ENCODE measurements at places on chromosomes 3 and 15.

- no peak for DNase-seq
Measured at GRCh38 chr3:99544786-99545281, 93.6 kb upstream of the COL8A1 start.

GRCh38 chr15:89614164-89614563, 38.9 kb downstream of the TICRR start:
- DNase-seq, result no peak

- no peak for DNase-seq
Measured at GRCh38 chr3:150757364-150757763, 5.6 kb downstream of the SIAH2 start.

- no peak for DNase-seq
Measured at GRCh38 chr3:13853256-13853977, 26.5 kb downstream of the WNT7A start.

DNA sequence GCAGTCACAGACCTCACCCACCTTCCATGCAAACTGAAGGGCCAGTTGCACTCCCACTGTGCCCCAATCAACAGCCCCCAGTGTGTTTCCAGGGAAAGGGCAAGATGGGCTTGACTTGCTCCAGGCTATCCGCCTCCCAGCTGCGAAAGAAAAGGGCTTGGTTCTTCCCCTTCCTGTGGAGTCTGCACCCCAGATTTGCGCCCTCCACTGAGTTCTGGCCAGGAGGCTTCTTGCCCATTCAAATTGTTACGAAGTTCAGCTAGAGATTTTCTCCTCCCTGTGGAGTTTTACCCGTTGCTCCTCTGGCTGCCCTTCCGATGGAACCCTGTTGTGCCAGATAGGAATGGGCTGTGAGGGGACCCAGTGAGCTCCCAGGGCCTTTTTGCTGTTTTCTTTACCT, 1096.9 kb upstream of the ALCAM start:
- DNase-seq, result no peak

GRCh38 chr3:15809313-15809712, 11.5 kb upstream of the ANKRD28 start:
- DNase-seq, result no peak

- DNase-seq, result no peak
Measured at GRCh38 chr3:62936626-62937254, 61.5 kb upstream of the CADPS start.

GRCh38 chr15:100728371-100729201, 126.2 kb downstream of the ASB7 start:
- DNase-seq, result no peak

- no peak for DNase-seq
Measured at GRCh38 chr15:45892182-45892581, 257.4 kb downstream of the SQOR start.

- no peak for DNase-seq
Measured at GRCh38 chr3:100561459-100562158, 47.8 kb upstream of the ADGRG7 start.

DNA sequence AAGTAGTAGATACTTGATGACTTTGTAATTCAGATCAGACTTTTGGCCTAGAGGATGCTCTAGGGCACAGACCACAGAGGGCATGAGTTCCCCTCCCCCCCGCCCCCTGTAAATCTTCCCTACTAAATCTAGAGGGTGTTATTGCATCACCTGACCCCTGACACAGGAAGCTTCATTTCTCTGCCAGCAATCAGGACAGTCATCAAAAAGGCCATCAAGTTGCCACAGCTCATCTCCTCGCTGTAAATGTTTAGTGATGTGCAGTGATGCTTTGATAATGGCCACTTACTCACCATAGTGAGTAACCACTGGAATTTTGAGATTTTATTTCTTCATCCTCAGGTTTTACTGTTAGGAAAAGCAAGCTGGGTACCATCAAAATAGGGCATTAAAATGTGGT, 289.2 kb upstream of the CHRM5 start:
- DNase-seq, result no peak

DNA sequence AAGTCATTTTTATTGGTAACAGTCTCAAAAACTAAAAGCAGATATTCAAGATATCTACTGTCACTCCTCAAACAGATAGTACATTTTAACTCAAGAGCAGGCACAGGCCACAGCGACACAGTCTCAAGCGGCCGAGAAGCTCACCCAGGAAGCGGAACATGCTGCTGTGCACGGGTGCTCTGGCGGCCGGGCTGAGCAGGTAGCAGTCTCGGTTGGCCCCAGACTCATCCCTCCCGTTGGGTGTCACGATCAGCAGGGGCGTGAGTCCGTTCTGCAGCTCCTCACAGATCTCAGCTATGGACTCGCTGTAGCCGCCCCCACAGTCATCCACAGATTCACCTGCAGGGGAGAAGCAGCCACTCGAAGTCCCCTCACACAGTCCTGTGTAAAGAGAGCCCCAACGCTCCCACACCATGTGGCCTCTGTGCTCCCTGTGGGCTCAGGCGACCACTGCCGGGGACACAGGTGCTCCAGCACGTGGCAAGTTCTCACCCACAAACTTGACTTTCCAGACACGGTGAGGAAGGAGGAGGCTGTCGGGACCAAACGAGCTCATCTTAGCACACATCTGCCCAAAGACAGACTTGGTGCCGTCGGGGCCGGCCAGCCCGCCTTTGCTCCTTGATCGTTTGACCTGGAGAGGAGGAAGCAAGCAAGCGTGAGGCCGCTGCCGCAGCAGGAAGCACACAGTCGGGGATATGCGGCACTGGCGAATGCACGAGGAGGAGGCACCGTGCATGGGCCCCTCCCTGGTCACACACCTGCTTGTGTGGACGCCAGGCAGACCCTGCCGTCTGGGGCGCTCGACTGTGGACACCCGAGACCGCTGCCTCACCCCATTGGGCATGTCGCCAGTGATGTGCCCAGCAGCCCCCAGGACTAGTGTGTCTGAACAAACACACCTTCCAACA, 17.7 kb upstream of the OCA2 start:
- DNase-seq, result no peak

- DNase-seq, result no peak
Measured at GRCh38 chr3:141274411-141275031, 42.9 kb downstream of the PXYLP1 start.

DNA sequence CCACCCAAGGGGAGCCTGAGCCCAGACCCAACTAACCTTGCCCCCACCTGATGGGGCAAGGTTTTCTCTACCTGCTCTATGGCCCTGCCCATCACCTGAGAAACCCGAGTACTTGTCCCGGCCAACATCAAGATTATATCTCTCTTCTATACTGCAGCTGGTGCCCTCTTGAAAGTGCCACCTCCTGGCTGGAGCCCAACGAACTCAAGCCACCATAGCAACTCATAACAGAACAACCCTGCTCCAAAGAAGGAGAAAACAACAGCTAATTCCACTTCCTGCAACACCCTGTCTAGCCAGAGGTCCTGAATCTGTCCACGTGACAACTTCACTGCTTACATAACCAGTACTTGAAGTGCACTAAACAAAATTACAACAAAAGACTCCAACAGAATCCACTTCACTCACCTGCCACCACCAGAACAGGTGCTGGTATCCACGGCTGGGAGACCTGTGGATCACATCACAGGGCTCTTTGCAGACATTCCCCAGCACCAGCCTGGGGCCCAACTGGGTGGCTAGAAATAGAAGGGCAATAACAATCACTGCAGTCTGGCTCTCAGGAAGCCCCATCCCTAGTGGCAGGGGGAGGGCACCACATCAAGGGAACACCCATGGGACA, 49.2 kb downstream of the PIERCE2 start:
- DNase-seq, result no peak

DNA sequence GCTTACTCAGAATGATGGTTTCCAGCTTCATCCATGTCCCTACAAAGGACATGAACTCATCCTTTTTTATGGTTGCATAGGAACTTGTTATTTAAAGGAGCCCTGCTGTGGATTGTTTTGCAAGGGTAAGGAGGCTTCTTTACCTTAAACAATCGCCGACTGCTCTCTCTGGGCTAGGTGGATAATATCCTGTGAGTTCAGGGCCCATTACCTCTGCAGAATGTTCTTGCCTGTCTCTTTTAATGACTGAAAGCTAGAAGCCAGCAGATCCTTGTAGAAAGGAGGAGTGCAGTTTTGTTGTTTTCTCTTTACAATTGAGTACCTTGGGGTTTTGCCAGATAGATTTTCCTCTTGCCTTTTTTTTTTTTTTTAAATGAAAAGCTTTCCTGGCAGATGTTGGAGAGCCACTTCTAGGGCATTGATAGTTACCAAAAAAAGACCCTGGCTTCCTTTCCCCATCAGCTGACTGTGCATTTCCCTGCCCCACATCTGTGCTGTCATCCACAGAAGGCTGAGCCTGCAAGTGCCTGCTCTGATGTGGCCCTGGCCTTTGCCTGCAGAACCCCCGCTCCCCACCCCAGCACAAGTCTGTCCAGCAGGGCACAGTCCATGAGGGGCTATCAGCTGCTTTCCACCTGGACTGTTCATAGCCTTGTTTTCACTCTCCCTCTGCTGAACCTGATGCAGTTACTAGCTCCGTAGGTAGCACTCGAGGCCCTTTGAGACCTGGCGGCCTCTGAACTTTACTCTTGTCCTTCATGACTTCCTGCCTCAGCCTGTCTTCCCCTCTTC, 113.1 kb downstream of the CHCHD6 start:
- DNase-seq, result no peak

- DNase-seq, result no peak
Measured at GRCh38 chr3:156344215-156344614, 210.7 kb downstream of the SSR3 start.

DNA sequence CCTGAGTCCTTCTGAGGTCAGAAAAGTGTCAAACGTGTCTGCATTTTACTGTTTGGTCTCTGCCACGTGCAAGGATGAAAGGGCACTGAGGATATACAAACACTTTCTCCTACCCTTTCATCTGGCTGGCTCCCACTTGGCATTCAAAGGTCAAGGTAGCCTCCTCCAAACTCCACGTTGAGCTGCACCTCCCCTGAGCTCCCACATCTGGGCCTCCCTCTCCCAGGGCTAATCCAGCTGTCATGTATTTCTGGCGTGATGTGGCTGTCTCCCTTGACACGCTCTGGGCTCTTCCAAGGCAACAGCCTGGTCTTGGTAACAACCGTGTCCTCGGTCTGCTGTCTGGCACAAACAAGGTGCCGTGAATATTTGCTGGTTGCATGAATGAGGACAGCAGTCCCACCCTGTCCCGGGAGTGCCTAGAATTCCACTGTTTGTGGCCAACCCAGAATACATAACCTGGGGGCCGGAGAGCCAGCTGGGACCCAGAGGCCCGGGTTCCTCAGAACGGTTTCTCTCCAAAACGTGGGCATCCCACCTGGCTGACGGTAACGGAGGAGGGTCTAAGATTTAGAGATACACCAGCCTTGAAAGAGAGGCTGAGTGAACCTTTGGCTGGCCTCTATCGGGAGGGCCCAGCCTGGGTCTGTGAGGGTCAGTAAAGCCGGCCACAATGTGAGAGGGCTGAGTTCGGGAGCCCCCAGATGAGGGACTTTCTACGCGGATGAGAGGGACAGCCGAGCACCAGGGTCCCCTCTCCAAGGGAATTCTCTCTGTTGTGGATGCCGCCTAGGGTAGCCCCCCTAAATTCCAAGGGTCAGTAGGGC, 767 bp downstream of the GLT8D1 start:
- DNase-seq, result no peak

DNA sequence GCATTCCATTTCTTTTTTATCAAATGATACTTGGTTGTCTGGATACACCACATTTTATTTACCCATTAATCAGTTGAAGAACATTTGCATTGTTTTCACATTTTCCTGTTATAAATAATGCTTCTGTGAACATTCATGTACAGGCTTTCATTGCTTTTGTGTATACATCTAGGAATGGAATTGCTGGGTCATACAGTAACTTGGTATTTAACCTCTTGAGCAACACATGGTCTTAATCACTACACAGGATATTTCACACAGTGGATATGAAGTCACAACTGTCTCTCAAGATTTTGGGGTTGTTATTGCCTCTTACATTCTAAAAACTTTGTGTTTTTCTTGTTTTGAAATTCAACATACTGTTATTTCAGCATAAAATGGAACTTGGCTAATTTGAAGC, 48.2 kb downstream of the C3orf85 start:
- DNase-seq, result no peak

DNA sequence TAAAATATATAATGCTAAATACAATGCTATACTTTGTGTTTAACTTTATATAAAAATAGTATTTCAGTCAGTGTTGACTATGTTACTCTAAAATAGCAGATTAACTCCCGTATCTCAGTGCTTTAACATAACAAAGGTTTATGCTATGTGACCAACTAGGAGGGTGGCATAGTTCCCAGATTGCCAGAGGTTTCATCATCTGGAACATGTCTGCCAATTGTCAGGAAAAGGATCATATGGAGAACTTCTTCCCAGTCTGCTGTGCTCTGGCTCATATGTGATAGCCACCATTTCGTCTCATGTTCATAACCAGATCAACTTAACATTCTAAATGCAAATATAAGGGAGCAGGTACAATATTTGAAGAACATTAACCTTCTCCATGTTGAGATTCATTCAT, 720.2 kb downstream of the MCTP2 start:
- DNase-seq, result no peak

GRCh38 chr3:85835857-85836440, 877.2 kb downstream of the CADM2 start:
- DNase-seq, result no peak

GRCh38 chr15:89898614-89899294, 5.0 kb upstream of the AP3S2 start:
- peak; percentile 25 for DNase-seq

- no peak for DNase-seq
Measured at GRCh38 chr3:149459491-149460059, 14.9 kb upstream of the TM4SF4 start.

DNA sequence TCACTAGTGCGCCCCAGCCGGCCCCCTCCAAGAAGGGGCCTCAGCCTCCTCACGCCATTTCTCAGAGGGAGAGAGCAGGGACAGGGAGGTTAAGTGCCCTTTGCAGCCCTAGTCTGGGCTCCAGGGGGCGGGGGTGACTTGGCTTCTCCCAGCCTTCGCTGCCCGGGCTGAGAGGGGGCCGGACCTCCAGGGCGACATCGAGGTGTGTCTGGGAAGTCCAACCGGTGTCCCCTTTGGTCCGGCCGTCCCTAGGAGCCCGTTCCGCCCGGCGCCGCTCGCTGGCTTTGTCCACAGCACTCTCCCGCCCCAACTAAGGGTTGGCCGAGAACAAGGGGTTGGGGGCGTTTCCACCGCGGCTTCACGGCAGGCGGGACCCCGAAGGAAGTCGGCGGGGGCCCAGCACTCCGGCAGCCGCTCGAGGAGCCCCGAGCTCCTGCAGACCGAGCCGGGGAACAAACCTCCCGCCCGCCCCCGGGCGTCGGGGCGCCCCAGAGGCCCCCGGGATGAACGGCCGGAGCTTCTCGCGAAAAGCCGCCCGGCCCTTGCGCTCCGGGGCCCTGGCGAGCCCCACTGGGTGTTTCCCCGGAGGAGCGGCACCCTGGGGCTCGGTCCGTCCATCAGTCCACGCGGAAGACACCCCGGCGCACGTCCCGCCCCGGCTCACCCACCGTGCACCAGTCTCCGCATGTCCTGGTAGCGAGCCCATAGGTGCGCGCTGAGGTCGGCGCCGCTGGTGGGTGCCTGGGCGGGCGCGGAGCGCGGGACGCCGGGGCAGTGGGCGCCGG, 627 bp downstream of the NT5DC2 start:
- peak; percentile 40 for DNase-seq

Measured in T-helper 2 cell (primary cell).